T-helper 17 cell (primary cell): ENCODE measurements at places on chromosomes 4 and X.

GRCh38 chr4:42642101-42642797, 14.7 kb downstream of the ATP8A1 start:
- no peak for DNase-seq

DNA sequence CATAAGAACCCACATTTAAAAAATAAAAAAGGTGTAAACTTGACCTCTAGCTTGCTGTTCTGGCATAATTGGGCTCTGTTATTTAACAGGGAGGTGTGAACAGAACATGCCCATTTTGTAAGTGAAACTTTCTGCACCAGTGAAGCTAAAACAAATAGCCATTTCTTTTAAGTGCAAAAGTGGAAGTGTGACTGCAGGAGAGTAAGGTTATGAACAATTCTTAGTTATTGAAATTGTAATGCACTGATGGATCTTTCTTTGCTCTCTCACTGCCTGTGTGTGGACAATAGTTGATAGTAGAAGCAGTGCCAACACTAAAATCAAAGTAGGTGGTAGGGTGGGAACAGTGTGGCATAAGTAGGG, 12.6 kb downstream of the P2RY10 start:
- DNase-seq: no peak

GRCh38 chr4:26459054-26459755, 31.1 kb downstream of the CCKAR start:
- no peak for DNase-seq

DNA sequence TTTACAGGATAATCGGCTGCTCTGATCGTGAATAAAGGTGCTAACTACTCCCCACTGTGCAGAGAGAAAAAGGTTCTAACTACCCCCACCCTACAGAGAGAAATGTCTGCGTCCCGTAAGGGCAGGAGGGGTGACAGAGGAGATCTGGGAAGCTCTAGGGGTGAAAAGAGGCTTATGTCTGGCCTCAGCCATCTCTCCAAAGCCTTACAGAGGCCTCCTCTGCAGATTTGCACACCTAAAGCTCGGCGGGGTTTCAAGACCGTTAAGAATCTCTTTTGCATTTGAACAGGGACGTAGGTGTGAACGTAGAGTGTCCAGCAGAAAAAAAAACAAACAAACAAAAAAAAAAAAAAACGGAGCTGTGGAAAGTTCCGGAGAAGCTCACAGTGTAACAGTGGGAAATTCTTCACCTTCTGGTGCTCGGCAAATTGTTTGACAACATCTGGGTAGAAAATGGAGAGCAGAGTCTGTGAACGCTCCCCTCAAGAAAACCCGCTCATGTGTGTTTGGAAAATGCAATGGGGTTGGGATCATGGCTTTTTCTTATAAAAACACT, 161.0 kb downstream of the SHOX start:
- DNase-seq: no peak

- no peak for DNase-seq
Measured at GRCh38 chrX:29024871-29025270, 437.6 kb downstream of the IL1RAPL1 start.

- no peak for DNase-seq
Measured at GRCh38 chr4:795726-796119, 30.2 kb downstream of the CPLX1 start.

DNA sequence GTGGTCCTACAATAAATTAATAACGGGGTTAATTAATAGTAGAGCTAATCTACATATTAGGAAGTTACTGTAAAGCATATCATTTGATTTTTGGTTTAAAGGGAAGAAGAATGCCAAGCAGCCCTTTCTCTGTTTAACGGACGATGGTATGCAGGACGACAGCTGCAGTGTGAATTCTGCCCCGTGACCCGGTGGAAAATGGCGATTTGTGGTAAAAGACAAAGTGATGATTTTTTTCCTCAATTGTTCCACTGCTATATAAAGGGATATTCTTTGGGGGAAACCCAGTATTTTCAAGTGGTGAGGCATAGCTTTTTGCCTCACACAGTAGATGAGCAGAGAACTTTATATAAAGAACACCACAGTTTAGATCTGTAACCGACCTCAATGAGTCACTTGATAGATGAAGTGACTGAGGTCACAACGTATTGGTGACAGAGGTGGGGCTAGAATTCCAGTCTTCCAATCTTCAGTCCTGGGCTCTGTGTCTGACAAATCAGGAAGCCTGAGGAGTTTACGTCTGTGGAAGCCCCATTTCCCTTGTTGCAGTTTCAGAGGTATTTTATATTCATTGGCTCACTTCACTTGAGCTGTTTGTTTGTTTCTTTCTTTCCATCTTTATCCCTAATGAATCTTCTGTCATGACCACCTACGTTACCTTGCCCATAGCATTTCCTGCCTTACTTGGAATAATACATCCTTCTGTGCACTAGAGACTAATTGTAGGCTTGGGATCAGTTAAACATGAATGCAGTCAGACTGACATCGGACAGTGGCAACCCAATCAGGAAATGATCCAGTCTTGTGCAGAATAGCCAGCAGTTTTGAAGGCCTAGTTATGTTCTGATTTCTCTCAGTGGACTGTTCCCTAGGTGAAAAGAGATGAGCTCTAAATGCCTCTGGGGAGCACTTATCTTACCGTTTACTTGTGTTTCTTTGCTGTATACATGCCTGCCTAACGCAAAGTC, 30.1 kb downstream of the ZRSR2 start:
- no peak for DNase-seq

DNA sequence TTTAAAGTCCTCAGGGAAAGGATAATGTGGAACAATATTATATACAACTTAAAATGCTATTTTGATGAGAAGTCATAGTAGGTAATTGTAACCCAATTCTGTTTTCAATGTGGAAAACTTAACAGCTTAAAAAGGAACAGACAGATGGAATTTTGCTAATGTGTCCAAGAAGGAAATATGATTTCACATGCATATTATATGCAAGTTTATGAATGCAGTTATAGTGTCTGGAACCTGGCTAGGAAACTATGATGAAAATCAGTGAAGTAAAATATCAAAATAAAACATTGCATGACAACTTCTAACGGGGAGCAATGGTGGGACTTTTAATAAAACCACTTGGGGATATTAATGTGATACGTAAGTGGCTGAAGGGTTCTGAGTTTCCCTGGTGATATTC, 152.6 kb upstream of the HAND2 start:
- no peak for DNase-seq

GRCh38 chr4:28482580-28483270, 1622.1 kb downstream of the STIM2 start:
- no peak for DNase-seq

GRCh38 chr4:4200624-4201023, 26.1 kb downstream of the OTOP1 start:
- DNase-seq: no peak

DNA sequence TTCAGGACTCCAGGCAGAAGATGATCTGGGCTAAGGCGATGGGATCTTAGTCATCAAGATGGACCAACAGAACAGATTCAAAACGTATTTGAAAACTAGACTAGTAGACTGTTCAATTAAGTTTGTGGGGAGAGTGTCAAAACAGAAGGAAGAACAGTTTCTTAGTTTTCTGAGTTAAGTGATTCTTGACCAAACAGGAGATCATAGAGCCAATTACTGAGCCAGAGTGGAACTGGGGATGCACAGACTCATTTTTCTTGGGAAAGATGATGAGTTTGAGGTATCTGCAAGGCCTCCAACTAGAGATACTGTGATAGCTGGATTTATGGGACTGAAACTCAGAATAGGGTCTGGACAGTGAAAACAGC, 119.5 kb downstream of the REELD1 start:
- DNase-seq: no peak

- DNase-seq: no peak
Measured at GRCh38 chr4:149793459-149793858, 22.2 kb downstream of the IQCM start.

DNA sequence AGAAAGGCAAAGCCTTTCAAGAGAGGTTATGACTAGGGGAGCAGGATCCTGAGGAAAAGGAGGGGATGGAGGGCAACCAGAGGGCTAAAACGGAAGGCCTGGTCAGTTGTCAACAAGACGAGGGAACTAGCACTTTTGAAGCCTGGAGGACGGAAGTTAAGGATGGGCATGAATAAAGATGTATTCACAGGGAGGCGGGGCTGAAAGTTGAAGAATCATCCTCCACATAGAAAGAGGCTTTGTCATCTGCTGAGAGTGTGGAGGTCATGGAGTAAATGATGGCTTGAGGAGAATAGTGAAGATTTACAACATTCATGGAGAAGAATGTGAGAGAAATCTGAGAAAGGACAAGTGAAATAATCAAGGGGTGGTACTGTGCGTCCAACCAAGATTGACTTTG, 137.5 kb downstream of the MAGEB17 start:
- no peak for DNase-seq

- DNase-seq: no peak
Measured at GRCh38 chrX:117996918-117997480, 119.6 kb downstream of the KLHL13 start.

DNA sequence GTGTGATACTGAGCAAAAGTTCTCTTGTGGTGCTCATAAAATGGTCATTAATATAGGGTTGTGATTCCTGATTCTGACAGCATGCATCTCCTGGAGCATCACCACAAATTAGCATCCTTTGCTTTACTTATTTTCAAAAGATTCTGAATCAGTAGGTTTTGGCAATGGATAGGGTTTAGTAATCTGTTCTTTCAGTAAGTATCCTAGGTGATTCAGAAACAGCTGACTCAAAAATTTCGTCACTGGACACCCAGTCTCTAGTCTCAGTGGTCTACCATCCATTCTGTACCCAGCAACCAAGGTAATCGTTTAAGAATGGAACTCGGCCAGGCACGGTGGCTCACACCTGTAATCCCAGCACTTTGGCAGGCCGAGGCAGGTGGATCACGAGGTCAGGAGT, 4.1 kb downstream of the CBLL2 start:
- DNase-seq: no peak

GRCh38 chr4:113276464-113277170, 227.2 kb downstream of the ANK2 start:
- DNase-seq: no peak

DNA sequence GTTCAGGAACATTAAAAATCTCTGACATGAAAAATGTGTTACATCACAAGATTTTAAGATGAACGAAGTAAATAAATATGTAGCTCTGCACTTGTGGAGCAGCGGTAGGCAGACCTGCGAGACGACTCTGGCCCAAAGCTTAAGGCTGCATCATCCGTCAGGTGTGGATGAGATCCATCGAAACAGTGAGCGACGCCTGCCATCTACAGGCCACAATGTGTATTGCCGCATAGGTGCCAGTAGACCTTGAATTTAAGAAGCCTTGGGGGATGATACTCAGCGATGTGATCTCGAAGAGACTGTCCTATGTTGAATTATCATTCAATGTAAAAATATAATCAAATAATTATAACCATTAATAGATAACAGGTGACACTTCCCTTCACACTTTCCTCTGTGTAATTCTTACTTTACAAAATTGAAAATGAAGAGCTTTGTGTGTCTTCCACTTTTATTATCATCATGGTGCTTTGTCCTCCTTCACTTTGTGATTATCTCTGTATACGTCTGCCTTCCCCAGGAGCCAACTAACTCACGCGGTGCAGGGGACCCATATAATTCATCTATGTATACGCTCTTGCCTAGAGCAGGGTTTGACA, 851.0 kb downstream of the RAB28 start:
- peak; percentile 23 for DNase-seq

DNA sequence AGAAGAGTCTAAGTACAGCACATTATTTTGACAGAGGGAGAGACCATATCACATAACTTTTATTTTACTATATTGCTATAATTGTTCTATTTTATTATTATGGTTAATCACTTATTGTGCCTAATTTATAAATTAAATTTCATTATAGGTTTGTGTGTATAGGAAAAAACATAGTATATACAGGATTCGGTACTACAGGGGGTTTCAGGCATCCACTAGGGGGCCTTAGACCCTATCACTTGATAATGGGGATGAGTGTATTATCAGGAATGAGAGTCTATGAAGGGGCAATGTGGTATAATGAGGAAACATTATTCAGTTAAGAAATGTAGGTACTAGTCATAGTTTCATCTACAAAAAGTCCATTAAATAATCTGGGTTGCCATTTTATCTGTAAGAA, 833.1 kb downstream of the C4orf33 start:
- DNase-seq: no peak

- DNase-seq: no peak
Measured at GRCh38 chr4:52622564-52622963, 36.5 kb downstream of the USP46 start.

- no peak for DNase-seq
Measured at GRCh38 chrX:36640232-36640631, 367.9 kb upstream of the FAM47C start.

GRCh38 chr4:18321956-18322530, 300.5 kb upstream of the LCORL start:
- DNase-seq: no peak

GRCh38 chrX:1360171-1360570, 23.6 kb downstream of the IL3RA start:
- no peak for DNase-seq

DNA sequence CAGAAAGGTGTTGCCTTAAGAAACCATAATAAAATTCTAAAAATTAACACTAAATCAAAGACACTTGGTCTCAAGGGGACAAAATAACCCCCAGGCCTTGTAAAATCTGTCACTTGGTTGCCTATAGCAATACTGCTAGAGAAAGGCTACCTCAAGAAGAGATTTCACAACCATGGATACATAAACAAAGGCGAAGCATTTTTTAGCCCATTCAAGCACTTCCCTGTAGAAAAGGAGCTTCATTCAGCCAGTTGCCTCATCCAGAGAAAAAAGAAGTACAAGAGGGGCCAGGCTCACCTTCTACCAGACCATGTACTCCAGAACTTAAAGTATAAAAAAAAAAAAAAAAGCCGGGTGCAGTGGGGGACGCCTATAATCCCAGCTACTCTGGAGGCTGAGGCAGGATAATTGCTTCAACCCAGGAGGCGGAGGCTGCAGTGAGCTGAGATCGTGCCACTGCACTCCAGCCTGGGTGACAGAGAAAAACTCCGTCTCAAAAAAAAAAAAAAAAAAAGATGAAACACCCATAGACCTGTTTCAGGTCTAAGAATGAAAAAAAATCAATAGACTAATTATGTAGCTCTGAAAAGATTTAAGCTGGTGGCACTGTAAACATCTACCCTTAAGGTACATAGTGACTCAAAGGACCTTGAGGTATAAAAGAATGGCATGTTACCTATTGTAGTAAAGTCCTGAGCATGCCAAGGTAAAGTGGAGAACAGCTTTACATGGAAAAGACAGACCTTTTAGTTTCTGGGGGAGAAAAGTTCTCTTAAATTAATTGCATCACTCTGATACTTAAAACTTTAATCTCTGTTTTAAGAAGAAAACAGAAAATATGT, 18.0 kb downstream of the RUFY3 start:
- DNase-seq: no peak

- DNase-seq: peak; percentile 13
Measured at GRCh38 chr4:88244816-88245579, 39.4 kb downstream of the PPM1K start.

DNA sequence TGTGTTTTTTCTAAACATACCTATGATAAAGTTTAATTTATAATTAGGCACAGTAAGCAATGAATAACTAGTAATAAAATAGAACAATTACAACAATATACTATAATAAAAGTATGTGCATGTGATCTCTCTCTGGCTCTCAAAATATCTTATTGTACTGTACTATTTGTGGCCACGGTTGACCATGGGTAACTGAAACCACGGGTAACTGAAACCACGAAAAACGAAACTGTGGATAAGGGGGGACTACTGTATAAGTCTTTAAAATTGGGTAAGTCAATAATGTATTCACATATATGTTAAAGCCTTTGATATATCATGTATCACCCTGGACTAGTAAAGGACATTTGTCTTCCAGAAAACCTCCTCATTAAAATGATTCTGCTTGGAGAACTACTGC, 20.0 kb downstream of the TMEM154 start:
- no peak for DNase-seq

- DNase-seq: no peak
Measured at GRCh38 chr4:106365613-106366012, 3.0 kb downstream of the GIMD1 start.

GRCh38 chrX:118795528-118796280, 27.9 kb upstream of the ZCCHC12 start:
- no peak for DNase-seq
